Foreskin fibroblast (primary cell): ENCODE measurements at places on chromosomes 6 and 20.

DNA sequence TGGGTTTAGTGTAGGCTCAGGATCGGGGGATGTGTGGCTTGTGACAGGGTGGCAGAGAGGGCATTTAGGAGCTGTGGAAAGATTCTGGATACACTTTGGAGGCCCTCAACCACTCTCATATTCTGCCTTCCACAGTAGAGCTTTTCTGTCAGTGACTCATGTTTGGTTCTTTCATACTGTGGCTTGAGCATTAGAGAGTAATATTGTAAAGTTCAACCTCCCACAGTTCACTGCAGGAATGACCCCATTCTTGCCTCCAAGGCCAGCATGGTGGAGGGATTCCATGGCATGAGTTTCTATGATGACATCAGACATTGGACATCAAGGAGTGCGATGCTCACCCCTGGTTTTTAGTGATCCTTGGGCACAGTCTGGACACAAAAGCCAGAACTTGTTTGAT, 50.9 kb downstream of the DTD1 start:
- no peak for DNase-seq

DNA sequence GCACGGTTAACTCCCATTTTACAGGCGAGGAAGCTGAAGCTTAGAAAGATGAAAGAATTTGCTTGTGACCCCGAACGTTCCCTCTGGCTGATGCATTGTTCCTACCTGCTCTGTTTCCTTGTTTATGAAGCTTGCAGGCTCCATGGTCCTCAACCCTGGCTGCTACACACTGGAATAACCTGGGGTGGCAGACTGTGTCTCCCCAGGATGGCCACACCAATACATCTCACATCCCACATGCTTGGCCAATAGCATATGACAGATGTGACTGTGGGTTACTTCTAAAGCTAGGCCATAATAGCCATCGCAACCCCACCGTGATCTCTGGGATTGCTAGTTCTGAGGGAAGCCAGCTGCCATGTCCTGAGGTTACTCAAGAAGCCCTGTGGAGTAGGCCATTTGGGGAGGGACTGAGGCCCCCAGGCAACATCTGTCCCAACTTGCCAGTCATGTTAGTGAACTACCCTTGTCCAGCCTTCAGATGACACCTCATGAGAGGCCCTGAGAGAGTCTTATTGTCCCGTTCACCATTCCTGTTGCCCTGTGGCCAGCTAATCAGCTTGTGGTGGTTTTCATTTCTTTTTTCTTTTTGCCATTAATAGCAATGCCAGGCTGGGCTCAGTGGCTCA, 6.7 kb upstream of the FAM110A start:
- no peak for DNase-seq

- peak; percentile 14 for DNase-seq
Measured at GRCh38 chr6:50128420-50129005, 78.8 kb upstream of the DEFB112 start.

DNA sequence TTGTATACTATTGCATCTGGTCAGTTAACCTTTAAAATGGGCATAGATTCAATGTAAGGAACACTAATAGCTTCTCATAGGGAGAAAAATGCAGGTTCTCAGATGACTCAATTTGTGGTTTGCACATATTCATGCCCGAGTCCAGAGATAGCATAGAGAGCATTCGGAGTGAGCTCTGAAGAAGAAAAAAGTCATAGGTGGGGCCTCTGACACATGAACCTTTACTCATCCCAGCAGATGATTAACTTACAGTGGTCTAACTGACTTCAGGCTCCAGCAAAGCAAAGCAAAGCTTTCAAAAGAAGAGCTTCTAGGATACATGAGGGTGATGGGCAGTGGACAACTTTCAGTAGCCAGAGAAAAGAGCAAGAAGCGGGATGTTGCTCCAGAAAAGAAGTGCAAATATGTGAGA, 55.3 kb upstream of the BTN3A2 start:
- peak; percentile 92 for DNase-seq

DNA sequence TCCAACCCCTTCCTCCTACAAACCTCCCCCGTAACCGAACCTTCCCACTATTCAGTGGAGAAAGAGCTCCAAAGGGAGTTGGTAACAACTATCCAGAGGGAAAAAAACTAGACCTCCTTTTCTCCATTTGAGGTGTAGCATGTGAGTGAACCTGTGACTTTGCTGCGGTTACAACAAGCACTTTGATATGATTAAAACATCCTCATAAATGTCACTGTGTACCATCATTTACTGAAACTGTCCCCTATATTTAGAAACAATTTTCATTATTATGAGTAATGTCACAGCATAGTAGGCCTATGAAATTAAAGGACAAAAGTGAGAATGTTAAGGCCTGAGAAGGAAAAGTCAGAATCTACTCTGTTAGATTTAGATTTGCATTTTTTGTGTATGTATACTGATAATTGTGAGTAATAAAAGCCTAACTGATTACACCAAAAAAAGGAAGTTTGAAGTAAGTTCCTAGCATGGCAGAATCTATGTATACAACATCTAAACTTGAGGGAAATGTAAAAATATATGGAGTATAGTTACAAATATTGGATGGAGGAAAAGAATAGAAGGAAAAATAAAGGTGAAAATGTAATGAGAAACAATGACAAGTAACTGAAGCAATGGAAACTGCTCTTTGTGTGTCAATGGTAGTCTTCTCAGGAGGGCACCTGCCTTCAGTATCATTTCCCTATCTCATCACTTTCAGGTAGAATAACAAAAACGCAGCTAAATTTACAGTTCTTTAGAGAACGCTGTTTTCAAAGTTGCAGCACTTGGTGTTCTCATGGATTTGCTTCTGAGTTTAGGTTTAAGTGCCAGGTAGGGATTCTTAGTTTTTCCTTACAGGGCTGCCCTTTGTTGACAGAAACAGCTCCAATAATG, 145.9 kb downstream of the IMPG1 start:
- no peak for DNase-seq

DNA sequence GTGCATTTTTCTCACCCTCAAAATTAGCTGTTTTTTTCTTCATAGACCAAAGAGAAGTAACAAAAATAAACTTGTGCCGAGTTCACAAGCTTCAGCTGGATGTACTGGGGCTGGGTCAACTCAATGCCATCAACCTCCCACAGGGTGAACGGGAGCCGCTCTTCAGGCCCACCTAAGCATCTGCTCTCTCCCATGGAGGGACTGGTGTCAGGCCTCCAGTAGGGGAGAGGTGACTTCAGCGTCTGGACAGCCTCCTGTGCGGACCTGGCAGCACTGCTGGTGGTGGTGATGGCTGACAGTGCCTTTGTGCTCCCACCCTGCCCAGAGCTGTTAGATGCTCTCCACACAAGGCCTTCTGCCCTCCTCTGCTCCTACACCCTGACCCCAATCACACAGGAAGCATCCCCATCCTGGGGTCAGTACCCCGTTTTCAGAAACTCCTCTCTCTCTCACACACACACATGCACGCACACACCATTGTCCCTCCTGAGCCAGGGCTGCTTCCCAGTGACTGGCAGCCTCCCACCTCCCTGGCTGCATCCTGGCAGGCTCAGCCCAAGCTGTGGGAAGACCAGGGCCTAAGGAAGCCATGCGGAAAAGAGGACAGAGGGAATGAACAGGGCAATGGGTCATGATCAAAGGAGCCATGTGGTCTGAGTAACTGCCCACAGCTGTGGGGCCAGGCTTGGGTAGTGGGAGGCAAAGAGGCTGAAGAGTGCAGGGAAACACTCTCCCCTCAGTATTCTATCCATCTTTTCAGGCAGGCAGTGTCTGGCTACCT, 17.7 kb downstream of the CST8 start:
- DNase-seq, result no peak

DNA sequence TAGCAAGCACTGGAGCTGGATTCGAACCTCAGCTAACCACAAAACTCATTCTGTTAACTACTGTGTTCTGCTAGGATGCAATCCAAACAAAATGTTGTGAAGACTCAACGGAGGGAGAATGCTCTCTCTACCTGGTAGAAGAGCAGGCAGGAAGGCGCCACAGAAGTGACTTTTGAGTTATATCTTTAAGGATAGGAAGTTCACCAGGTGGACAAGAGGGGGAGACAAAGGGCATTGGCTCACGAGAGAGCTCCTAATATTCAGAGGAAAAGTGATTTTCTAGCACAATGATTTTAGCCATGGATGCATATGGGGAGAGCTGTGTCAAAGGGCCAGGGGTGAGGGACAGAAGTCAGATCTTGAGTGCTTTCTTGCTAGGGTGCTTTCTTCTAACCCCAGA, 108.4 kb upstream of the MAFB start:
- no peak for DNase-seq

- DNase-seq, result peak; percentile 69
Measured at GRCh38 chr6:147651249-147652063, 143.0 kb downstream of the SAMD5 start.

DNA sequence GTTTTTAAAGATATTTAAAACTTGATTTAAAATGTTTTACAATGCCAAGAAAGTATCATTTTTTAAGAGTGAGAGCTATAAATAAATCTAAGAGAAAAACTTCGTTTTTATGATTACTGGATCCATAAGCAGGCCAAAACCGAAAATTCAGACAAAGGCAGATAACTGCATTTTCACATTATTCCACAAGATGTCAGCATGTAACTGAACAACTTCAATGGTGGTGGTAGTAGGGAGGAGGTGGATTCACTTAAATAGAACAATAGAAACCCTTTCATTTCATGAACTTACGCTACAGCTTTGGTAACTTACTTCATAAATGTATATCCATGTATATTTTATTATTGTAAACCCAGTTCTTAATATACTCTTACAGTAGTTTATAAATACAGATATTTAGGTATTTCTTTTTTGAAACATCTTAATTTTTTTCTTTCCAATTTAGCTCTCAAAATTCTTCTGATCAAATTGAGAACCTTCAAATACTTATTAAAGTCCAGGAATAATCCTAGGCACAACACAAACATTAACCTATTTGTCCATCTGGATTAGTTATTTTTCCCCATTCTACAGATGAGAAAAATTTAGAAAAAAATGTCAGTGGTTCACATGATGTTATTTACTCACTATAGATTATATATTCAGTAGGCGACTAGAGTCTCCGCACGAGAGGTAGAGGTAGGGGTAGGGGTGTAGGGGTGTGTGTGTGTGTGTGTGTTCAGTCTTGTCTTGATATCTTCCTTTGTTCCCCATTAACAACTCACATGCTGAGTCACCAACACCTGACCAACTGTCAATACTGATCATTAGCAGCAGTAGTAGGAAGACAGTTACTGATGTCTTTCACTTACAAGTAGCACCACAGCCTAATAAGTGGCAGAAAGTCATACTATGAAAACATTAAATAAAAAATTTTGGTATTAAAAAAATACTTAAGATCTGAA, 111.5 kb downstream of the ARHGAP18 start:
- peak; percentile 42 for DNase-seq

DNA sequence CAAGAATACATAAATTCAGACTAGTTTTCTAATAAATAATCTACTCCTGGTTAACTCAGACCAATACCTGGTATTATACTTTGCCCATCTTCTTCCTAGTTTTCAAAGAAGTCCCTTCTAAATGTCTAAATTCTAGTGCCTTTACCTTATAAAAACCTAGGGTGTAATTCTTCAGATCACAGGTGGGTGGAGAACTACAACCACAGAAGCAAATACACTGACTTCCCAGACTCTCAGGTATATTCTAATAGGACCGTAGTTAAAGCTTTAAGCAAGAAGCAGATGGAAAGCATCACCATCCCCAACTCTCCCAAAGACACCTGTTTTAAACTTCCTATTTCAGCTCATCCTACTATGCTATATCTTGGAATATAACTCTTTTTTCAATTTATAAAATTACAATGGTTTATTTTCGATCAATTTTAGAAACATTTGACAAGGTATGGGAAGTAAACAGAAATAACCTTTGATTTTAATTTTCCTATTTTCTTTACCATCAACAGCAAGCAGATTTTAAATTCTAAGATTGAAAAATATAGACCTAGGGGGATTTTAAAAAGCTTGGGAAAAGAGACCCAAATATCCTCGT, 15.8 kb downstream of the MAN1A1 start:
- no peak for DNase-seq

- peak; percentile 41 for DNase-seq
Measured at GRCh38 chr6:6875818-6876470, 231.8 kb upstream of the RREB1 start.

- no peak for DNase-seq
Measured at GRCh38 chr6:45297320-45297719, 30.8 kb upstream of the RUNX2 start.

- DNase-seq, result peak; percentile 5
Measured at GRCh38 chr6:29696147-29697125, 15.5 kb upstream of the ZFP57 start.

DNA sequence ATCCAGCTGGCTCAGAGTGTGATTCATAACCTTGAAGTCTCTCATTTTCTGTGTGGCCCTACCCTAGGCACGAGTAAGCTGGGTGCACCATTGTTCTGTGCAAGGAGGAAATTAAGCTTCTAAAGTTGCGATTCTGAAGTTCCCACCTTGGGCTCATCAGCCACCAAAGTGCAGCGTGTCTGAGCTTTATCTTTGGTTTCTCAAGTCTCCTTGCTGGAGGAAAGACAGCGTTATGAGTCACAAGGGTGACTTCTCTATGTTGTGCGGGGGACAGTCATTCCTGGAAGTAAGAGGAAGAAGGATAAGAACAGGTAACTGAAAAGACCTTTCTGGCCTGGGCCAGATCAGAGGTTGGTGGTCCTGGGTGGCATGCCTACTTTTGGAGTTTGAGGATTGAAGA, 16.8 kb downstream of the MRAP2 start:
- DNase-seq, result no peak

- peak; percentile 59 for DNase-seq
Measured at GRCh38 chr6:131054392-131055250, 8.4 kb downstream of the EPB41L2 start.

DNA sequence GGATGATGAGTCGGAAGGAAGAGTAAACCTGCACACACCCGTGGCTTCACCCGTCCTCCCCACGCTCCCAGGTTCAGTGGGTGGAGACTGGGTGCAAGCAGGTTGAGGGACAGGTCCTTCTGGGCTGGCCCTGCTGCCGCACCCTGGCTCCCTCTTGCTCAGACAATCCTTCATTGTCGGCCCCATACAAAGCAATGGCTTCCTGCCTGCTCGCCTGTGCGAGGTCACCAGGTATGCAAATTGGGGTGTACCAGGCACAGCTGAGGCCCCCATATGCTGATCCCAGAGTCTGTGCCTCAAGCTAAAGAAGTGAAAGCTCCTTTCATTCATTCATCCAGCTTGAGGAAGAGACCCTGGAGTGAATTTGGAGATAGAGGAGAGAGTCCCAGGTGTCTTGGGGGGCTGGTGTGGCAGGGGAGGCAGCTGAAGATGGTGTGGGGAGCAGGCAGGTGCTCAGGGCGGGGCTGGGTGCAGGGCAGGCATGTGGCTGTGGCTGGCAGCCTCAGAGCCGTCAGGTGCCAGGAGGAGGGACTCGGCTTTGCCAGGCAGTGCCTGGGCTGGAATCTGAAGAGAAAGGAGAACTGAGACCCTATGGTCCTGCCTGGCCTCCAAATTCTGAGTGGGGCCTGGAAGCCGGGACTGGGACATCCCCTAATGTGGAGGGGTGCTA, 4.7 kb downstream of the SLCO4A1 start:
- DNase-seq, result no peak

DNA sequence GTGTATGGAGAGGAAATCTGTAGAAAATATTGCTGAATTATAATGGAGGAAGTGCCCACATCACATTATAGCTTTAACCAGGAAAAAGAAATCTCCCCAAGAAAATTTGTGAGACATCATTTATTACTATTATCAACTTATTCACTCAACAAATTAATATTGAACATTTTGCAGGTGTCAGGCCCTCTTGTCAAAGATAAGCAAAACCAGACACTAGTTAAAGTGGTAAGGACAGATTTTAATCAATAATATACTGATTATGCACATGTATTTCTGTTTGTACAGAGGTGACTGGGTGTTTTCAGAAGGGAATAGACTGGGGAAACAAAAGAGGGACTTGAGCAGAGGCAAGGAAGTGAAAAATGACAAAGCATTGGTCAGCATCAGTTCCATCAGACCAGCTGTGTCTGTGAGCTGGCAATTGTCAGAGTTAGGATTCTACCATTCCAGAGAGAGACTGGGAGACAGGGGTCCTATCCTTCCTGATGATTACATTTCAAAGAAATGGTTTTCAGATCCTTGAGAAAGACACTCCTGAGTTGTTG, 519.2 kb downstream of the UTRN start:
- DNase-seq, result no peak
